ENCODE measurements at places on chromosomes 1 and 21.

DNA sequence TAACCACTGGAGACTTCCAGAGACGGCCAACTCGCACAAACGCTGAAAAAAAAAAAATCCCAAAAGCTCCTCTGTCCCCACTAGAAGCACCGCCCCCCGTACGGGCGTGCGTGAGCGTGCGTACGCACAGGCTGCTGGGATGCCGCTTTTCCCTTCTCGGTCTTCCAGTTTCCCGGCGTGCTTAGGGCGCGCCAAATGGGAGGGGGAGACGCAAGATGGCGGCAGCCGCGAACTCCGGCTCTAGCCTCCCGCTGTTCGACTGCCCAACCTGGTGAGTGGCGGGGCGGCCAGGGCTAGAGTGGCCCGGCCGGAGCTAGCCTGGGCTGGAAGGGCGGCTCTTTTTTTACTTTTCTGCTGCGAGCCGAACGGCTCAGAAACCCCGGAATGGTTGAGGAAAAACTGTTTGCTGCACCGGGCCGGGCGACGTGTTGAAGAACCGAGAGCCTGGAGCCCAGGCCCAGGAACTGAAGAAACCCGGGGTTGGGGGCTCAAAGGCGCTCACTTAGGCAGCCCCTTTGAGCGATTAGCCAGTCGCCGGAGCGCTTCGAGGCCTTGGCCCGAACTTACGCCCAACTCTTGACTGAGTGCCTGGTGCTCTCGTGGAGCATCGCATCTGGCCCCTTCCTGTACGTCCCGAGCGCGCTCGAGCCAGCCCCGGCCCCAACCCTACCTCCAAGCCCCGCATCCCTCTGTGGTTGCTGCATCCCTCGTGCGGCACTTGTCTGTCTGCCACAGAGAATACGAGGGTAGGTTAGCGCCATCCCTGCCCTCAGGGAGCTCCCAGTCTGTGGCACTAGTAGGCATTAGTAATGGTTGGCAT, at the start of gene PPP1R8:
TSS of gene PPP1R8 (plus strand) at position 162 of the 820 bp plus-strand sequence. CDS start at position 216, 54 bp downstream.
- DNase-seq = peak; percentile 96

- DNase-seq = peak; percentile 71
These were observed 139.9 kb downstream of the CLIC6 start for GRCh38 chr21:34808569-34809204.

GRCh38 chr21:41767606-41768436, 969 bp upstream of the RIPK4 start:
- DNase-seq = no peak

DNA sequence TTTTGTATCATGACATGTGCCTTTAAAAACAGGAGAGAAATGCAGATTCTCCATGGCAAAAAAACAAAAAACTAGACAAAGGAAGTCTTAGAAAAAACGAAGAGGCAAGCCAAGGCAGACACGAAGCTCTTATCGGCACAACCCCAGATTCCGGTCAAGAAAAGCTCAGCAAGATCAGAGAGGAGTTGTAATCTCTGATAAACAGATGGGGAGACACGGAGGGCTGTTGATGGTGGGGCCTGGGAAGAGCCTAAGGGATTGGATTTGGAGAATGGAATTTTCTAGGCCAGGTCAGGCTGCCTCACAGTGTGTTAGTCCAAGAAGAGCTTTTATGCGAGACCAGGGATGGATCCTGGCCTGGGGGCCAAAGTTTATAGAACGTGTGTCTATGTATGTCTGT, 96.2 kb upstream of the AKT3 start:
- no peak for DNase-seq

DNA sequence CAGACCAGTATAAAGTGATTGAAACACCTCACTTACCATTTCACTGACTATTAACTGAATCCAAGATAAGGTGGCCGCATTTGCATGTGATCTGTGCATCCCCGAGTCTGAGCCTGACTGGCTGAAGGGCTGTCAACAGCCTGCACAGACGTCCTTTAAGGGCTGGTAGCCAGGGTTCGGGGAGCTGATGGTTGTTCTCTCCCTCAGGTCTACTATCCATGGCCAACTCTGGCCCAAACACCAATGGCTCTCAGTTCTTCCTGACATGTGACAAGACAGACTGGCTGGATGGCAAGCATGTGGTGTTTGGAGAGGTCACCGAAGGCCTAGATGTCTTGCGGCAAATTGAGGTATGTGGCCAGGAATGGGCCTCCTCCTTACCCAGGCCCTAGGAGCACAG, 14.0 kb downstream of the PPIE start:
- no peak for DNase-seq

- no peak for DNase-seq
These were observed 100.0 kb upstream of the SLC44A3 start for GRCh38 chr1:94719926-94720793.

GRCh38 chr1:210801501-210801900, 332.4 kb downstream of the KCNH1 start:
- no peak for DNase-seq

DNA sequence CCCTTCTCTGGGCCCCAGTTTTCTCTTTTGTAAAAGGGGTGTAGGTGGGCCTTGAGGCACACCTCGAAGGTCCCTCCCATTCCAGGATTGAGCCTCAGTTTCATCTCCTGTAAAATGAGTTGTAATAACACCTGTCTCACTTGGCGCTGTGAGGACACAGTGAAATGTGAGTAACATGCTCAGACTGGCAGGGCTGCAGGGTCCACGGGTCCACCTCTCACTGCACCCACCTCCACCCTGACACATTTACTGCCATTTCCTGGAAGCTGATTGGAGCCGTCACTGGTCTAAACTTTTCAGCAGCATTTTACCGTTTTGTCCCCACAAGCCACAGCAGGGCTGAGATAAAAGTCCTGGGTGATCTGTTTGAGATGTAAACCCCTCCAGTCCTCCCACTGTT, 398.0 kb downstream of the PTPRU start:
- no peak for DNase-seq

DNA sequence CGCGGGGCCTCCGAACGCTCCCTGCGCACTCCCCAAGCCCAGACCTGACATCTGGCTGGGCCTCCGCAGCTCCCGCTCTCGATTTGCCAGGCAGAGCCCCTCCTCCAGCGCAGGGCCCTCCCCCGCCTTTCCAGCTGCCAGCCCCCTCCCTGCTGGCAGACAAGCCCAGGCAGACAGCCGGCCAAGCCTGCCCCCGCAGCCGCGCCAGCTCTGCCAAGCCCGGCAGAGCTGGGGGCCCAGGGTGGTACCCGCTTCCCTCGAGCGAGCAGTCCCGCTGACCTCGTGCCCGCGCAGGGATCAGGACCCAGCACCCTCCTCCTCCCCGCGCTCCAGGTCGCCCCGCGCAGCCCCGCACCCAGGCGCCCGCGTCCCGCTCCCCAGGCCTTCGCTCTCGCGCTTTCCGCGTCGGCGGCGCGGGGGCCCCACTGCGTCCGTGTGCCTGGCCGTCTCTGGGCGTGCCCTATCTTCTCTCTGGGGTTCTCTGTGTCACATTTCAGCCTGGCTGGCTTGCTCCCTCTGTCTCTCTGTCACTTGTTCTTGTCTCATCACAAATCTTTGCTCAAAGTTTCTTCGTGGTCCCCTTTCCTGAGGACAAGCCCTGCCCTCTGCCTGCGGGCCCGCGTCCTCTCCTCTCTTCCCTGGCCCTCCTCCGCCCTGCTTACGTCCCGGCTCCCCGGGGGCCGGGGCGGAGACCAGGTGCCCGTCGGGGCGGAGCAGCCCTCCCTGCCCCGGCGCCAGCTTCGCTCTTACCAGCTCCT, 580 bp downstream of the INKA2 start:
- DNase-seq = no peak

- DNase-seq = no peak
These were observed 159.5 kb downstream of the DISC1 start for GRCh38 chr1:231786126-231786525.

- DNase-seq = no peak
These were observed 94.5 kb upstream of the ATP1A1 start for GRCh38 chr1:116278541-116278866.

DNA sequence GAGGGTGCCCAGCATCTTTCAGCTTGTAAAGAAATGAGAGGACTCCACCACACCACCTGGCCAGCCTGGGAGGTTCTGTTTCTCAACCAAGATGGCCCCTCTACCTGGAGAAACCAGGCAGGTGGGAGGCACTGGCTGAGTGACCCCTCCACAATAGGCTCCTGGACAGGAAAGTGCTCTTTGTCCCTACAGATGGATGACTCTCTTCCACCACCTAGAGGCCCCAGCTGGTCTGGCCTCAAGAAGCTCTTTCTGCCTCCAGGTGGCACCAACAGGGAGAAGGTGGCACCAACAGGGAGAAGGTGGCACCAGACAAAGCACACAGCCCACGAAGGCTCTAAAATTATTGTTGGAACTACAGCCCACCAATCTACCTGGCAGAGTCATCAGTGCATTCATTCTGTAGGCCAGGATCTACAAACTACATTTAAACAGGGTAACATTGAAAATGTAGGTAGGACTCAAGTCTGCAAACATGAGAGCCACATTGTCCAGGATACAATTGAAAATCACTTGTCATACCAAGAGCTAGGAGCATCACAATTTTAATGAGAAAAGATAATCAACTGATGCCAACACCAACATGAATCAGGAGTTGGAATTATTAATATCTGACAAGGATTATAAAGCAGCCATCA, 14.4 kb downstream of the TMPRSS3 start:
- DNase-seq = peak; percentile 6

DNA sequence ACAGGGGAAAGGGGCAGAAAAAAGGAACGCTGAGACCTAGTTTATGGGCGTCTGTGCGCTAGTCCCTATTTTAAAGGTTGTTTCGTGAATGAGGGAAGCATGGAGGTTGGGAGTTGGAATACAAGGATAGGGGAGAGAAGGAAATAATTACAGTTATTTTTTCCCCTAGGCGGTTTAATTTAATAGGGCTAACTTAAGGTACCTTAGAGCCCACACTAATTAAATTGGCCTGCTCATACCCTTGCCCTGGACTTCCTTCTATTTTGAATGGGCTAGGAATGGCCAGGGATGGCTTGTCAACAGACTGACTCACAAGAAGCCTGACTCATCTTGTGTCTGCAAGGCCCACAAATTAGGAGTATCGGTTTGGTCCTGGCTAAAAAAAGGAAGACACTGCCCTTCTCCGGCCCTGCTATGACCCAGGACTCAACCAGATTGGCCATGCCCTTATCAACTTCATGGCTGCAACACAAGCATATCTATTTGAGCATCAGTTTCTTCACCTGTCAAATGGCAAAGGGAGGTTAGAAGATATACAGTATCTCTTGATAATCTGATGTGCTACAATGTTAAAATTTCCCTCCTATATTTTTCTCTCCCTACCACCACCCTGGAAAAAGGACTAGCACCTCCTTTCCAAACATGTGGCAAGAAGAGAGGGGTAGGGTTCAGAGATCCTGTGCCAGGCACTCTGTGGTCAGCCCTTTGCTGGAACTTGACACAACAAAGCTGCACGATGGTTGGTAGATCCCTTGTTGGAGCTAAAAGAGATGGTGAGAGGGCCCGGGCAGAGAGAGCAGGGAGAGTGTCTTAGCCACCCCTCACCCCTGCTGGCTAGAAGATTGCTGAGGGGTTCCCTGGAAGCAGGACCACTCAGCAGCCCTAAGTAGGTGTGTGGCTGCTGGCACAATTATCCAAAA, 2.2 kb upstream of the SSBP3 start:
- DNase-seq = peak; percentile 84

GRCh38 chr1:166819974-166820373, 19.3 kb upstream of the POGK start:
- no peak for DNase-seq

All from fibroblast of upper back skin (primary cell).